Peyer's patch (tissue), 4 donors: ENCODE measurements at places on chromosomes 13 and 19. TPM values are rescaled to one million over a fixed set of nuclear protein-coding genes. Genes with fewer than 3 reads are reported as not detected.

SUGT1 gene
- 49.5 TPM for total RNA-seq

SLITRK5 gene
- total RNA-seq: not detected

- DNase-seq: no peak
Measured at GRCh38 chr13:39870197-39870747, 214.8 kb downstream of the COG6 start.

DNA sequence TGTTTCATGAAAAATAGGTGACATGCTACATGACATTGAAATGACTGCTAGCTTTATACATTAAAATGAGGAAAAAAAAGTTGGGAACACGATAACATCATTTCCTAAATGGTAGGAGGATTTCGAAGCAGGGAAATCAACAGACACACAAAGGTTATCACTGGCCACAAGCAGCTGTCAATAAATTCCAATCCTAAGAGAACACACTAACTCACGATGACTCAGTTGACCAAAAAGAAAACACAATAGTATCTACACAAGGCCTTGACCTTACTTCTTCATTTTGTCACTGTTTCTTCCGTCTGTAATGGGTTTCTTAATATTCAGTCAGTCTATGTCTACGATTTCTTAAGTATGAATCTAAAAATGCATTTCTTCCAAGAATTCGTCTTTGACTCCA is 36.5 kb downstream of the STARD13 start:
- no peak for DNase-seq

DNA sequence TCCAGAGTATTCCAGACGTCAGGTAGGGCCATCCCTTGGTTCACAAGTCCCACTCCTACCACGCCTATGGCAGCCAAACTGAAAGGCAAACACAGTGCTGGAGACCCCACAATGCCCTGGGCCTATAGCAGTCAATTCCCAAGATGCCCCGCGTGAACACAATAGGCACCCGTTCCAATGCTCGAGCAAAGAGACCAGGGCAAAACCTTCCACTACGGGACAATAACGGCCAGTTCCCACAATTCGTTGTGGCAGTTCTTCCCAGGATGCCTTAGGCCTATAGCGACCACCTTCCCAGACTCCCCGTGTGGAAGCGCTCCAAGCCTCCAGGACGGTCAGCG is 538 bp downstream of the ZNF428 start:
- DNase-seq: no peak
